Psoas muscle (tissue), 8 donors: ENCODE measurements at places on chromosomes 12 and 14. TPM values are rescaled to one million over a fixed set of nuclear protein-coding genes. Genes with fewer than 3 reads are reported as not detected.
A peak's percentile ranks its signal among the peaks of the same experiment; 100 is the strongest.

GRCh38 chr14:104871656-104872468 lies 6.8 kb downstream of the CEP170B start:
- peak; percentile 22 for DNase-seq

GRCh38 chr12:81639196-81639595 lies 120.0 kb downstream of the PPFIA2 start:
- DNase-seq, result no peak

DNA sequence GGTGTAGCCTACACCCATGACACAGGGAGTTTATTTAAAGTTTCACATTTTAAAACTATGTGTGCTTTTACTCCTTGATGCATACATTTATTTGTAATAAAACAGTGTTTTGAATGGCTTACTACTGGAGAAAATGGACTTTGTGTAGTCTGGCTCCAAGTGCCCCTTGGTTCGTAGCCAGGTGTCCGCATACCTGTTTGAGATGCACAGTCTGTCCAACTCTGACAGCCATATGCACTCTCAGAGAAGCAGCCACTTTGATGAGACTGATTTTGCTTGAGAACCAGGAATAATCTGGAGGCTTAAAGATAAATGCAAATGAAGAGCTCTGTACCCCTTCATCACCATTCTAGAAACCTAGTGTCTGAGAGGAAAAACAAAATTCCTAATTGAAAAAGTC lies 24.0 kb downstream of the RTN1 start:
- DNase-seq, result no peak

GRCh38 chr14:59619061-59619460 lies 42.4 kb upstream of the CCDC175 start:
- no peak for DNase-seq

- no peak for DNase-seq
Measured at GRCh38 chr12:65615118-65615517, 209.2 kb upstream of the HMGA2 start.

DNA sequence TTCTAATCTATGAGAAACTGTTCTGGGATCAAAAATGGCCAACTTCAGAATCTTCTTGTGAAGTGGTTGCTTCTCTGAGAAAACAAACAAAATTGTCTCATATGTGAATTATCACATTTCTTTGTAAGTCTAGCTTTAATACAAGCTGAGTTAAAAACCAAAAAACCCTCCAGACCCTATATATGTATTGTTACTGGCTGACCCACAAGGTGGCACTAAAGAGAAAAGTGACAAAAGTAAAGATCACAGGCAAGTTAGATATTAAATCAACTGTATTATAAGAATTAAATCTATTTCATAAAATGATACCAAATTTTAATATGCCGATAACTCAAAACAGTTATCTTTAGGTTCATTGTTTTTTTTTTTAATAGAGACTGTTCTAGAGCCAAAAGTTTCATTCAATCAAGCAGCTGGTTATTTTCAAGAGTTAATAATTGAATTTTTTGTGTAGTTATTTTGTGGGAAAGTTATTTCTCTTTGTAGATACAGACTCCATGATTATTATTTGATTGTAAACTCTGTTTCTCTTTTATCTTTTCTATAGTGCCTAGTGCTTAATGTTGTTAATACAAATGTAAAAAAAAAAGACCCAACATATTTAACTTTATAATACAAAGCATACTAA lies 7.5 kb upstream of the TRHDE start:
- no peak for DNase-seq

The NOXRED1 gene
- total RNA-seq, result 0.32 TPM

The ZNF26 gene
- total RNA-seq, result 3.1 TPM
